ENCODE measurements at places on chromosomes 7 and 10. TPM values are rescaled to one million over a fixed set of nuclear protein-coding genes. Genes with fewer than 3 reads are reported as not detected.

IFIT1B gene
- total RNA-seq = not detected

COL26A1 gene
- total RNA-seq = under 0.01 TPM

CALY gene
- total RNA-seq = not detected

POM121C gene
- 6.2 TPM for total RNA-seq

OR2A12 gene
- total RNA-seq = not detected

ETV1 gene
- 5.0 TPM for total RNA-seq

TMEM120A gene
- total RNA-seq = 197 TPM

MGAM2 gene
- not detected for total RNA-seq

CWF19L1 gene
- total RNA-seq = 21.0 TPM

CEP55 gene
- total RNA-seq = 18.7 TPM

Data from lung microvascular endothelial cell (primary cell).